ENCODE measurements at places on chromosomes 5 and 9.

GRCh38 chr5:177557041-177557647 lies 2.8 kb upstream of the FAM193B start:
- DNase-seq, result no peak

GRCh38 chr5:131316822-131317221 lies 53.0 kb downstream of the CDC42SE2 start:
- no peak for DNase-seq

GRCh38 chr5:95923918-95924544 lies 37.6 kb downstream of the ELL2 start:
- DNase-seq, result no peak

DNA sequence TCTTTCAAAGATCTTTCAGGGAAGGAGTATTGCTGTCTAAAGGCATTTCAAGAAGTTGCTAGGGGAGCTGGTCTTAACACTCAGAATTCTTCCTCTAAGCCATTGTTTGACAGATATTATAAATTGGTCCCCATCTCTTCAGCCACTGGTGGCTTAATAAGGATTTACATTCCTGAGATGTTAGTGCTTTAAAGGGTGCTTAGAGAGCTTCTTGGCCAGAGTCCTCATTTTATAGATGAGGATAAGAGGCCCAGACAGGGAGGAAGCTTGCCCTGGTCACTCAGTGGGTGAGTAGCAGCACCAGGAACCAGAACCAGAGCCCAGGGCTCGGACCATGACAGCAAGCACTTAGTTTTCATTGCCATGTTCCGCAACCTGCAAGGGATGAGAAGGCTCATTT lies 53.2 kb downstream of the GALNT10 start:
- no peak for DNase-seq

DNA sequence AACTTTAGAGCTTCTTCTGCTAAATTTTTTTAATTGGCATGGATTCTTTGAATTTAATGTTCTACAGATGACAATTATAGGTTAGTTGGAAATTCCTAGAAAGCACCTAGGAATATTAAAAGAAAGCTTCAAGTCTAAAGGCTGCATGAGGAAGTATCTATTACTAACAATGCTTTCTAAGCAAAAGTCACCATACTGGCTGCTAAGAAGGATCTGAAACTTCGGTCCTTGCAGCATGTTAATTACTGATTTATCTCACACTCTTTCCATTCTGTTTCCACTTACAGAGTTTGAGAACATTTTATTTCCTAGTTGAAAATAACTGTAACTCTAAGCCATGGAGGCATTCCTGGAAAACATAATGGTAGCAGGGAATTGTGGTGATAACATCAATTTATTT lies 8.4 kb downstream of the SEMA6A start:
- DNase-seq, result no peak

DNA sequence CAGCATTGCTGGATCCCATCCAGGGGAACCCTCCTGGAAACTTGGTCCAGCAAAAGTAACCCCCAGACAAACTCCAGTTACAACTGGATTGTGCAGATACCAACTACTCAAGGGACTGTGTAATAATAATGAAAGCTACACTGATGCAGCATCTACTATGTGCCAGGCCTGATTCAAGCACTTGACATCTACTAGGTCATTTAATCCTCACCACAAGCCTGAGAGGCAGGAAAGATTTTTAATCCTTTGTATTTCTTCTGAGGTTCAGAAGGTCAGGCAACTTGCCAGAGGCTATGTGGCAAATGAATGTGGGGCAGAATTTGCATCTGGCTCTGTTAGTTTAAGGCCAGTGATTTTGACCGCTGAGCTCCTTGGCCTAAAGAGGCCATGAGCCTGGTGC lies 29.5 kb upstream of the FOXI1 start:
- DNase-seq, result no peak

DNA sequence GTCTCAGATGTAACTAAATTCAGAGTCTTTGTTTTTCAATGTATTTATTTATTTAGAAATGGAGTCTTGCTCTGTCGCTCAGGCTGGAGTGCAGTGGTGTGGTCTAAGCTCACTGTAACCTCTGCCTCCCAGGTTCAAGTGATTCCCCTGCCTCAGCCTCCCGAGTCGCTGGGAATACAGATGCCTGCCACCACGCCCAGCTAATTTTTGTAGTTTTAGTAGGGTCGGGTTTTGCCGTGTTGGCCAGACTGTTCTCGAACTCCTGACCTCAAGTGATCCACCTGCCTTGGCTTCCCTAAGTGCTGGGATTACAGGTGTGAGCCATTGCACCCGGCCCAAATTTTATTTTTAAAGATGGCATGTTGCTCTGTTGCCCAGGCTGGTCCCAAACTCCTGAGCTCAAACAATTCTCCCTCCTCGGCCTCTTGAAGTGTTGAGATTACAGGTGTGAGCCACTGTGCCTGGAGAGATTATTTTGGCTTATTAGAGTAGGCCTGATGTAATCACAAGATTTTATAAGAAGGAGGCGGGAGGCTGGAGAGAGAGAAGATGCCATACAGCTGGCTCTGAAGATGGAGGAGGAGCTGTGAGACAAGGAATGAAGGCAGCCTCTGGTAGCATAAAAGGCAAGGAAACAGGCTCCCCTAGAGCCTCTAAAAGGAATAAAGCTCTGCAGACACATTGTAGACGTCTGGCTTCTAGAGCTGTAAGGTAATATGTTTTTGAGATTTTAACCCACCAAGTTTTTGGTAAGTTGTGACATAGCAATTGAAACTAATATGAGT lies 12.9 kb upstream of the KLF9 start:
- DNase-seq, result no peak

GRCh38 chr5:164179406-164179805 lies 674.0 kb downstream of the MAT2B start:
- DNase-seq, result no peak
